Spinal cord (tissue), 10 donors: ENCODE measurements at places on chromosomes 12 and 14.

DNA sequence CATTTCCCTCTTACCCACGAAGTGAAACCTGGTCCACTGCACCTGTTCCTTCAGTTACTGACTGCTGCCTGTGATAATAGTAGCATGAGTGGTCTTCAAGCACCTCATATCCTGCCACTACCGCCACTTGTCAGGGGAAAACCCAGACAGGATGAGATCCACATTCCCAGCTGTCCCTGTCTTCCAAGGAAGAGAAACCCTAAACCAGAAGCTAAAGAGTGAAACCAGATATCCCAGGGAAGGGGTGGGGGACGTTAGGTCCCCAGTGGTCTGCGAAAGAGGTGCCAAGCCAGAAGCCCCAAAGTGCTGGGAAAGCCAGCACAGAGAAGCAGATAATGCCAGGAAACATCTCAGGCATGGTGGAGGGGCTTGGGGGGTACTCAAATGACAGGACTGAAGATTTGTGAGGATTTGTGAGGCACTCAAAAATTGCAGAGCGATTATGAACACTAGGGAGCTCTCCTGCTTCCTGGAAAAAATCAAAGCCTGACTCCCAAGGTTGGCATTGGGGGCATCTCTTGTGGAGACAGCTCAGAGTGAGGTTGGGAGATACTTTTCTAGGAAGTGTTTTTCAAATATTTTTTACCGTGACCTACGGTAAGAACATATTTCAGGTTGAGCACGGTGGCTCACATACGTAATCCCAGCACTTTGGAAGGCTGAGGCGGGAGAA, 77.9 kb downstream of the TMEM30B start:
- H3K36me3 ChIP-seq: no peaks in the 10 kb centered on the region
- H3K27me3 ChIP-seq: no peaks in the 10 kb centered on the region
- H3K27ac ChIP-seq: no peak overlapping the region
- no peak for DNase-seq

DNA sequence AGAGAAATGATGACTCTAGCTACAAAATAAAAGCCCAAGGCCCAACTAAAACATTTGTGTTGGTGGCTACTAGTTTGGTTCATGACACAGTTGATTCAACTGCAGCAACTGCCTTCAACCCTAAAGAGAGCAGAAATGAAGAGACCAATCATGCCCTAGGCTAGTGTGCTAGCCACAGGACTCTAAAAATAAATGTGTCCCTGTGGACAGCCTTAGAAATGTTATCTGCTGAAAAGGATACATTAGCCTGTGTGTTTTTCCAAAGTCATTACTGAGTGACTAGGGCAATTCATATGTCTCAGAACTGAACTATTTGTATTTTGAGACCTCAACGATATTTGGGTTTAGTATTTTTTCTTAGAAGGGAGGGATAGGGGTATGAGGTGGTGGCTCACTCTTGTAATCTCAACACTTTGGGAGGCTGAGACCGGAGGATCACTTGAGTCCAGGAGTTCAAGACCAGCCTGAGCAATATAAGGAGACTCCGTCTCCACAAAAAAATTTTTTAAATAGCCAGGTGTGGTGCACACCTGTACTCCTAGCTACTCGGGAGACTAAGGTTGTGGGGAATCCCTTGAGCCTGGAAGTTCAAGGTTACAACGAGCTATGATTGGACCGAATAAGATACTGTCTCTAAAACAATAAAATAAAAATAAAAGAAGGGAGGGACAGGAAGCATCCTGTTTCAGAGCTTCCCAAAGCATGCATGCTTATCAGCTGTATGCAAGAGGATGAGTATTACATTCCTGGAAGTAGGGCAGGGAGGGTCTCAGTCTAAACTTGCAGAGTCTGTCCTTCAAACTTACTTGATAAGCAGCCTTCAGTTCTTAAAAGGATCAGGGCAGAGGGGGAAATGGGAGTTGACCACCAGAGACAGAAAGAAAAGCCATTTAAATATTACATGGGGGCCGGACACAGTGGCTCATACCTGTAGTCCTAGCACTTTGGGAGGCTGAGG, 29.6 kb upstream of the NAP1L1 start:
- H3K36me3 ChIP-seq: no peaks in the 10 kb centered on the region
- no peak overlapping the region for H3K4me3 ChIP-seq
- H3K27ac ChIP-seq: no peak overlapping the region
- no peaks in the 10 kb centered on the region for H3K27me3 ChIP-seq
- no peaks in the 10 kb centered on the region for H3K4me1 ChIP-seq

DNA sequence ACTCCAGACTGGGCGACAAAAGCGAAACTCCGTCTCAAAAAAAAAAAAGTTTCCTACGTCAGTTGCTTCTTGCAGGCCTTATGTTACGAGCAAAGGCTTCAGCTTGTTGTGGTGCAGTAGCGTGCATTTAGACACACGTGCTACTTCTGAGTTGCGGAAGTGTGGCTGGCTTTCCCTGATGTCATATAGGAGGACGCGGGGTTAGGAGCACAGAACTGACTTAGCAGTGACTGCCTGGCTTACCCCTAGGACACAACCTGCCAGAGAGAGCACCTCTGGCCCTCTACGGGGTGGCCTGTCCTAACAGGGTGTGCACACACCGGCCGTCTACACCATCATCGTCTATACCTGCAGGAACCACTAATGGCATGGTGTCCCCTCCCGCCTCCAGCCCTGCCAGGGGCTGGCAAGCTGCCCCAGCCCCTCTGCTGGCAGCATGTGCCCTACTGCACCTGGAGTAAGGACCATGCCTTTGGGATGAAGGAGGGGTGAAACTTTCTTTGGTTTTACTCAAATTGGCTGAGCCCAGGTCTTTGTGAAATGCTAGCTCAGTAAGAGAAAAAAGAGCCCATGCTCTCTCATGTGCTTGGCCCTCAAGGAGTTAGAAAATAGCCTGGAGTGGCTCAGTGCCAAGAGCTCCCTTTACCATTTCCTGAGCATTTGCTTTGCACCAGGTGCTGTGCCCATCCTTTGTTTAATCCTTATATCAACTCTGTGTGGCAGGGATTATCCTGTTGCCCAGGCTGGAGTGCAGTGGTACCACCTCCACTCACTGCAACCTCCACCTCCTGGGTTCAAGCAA, 1.7 kb upstream of the GPR68 start:
- no peak for DNase-seq
- no peak overlapping the region for H3K4me3 ChIP-seq
- H3K36me3 ChIP-seq: no peaks in the 10 kb centered on the region
- no peak overlapping the region for H3K27ac ChIP-seq
- H3K4me1 ChIP-seq: peaks cover 32% of the 10 kb centered on the region

DNA sequence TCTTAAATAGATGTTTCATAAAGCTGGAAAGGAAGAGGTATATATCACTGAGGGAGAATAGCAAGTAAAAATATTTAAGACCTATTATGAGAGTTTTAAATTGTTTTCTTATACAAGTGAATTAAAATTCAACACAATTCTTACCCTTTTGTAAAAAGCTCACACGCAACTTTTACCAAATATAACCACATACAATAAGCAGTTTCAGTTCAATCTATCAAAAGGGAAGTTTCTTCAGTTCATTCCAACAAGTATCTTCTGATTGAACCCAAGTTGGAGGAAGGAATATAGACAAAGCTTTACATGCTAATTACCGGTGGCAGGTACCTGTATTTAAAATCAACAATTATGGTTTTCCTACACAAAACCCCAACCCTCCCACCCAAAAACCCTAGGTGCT, 41.1 kb downstream of the GTF2A1 start:
- no peaks in the 10 kb centered on the region for H3K36me3 ChIP-seq
- H3K27me3 ChIP-seq: no peaks in the 10 kb centered on the region
- no peak for DNase-seq
- no peak overlapping the region for H3K27ac ChIP-seq
- H3K4me1 ChIP-seq: no peaks in the 10 kb centered on the region
- no peak overlapping the region for H3K4me3 ChIP-seq

DNA sequence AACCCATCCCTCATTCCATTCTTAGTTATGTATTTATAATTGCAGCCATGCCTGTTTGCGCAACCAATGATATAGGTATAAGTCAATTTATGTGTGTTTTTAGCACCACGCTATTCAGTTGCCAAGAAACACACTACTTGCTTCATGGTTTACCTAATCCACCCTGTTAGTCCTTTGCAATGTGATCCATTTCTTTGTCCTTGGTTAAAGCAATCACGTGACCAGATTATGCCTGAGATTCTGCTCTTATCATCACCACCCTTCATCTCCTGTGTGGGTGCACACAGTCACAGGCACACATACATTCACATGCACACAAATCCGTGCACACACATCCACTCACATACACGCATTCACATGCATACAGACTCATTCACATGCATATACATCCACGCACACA, 52.3 kb upstream of the KCNA5 start:
- DNase-seq: no peak
- H3K27me3 ChIP-seq: peaks cover 4% of the 10 kb centered on the region
- H3K4me1 ChIP-seq: peaks cover 7% of the 10 kb centered on the region
- no peaks in the 10 kb centered on the region for H3K36me3 ChIP-seq

- peaks cover 3% of the 10 kb centered on the region for H3K36me3 ChIP-seq
- no peak for DNase-seq
- no peak overlapping the region for H3K27ac ChIP-seq
- H3K27me3 ChIP-seq: no peaks in the 10 kb centered on the region
- H3K4me1 ChIP-seq: no peaks in the 10 kb centered on the region
- H3K4me3 ChIP-seq: no peak overlapping the region
Observed at GRCh38 chr12:68324531-68324930, 7.6 kb downstream of the MDM1 start.

- no peaks in the 10 kb centered on the region for H3K4me1 ChIP-seq
- no peaks in the 10 kb centered on the region for H3K27me3 ChIP-seq
- no peak overlapping the region for H3K4me3 ChIP-seq
- H3K36me3 ChIP-seq: no peaks in the 10 kb centered on the region
- H3K27ac ChIP-seq: no peak overlapping the region
Observed at GRCh38 chr12:31772186-31772585, 43.4 kb upstream of the AMN1 start.

DNA sequence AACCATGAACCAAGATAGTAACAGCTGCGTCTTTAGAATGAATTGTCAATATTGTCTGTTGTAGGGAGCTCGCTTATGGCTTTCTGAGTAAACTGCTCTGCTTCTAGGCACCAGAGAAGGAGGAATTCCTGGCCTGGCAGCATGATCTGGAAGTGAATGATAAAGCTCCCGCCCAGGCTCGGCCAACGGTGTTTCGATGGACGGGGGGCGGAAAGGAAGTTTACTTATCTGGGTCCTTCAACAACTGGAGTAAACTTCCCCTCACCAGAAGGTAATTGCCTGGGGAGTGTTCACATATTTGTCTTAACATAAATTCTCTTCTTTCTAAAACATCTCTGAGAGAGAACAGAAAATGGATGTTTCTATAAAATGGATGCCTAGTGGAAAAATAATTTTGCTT, 4.3 kb downstream of the PRKAB1 start:
- no peaks in the 10 kb centered on the region for H3K27me3 ChIP-seq
- DNase-seq: no peak
- peaks cover 50% of the 10 kb centered on the region for H3K36me3 ChIP-seq
- peaks cover 9% of the 10 kb centered on the region for H3K4me1 ChIP-seq

- peaks cover 16% of the 10 kb centered on the region for H3K4me1 ChIP-seq
- H3K4me3 ChIP-seq: peak overlapping the region; percentile 26
- no peak overlapping the region for H3K27ac ChIP-seq
Observed at GRCh38 chr12:3752096-3752709, 706 bp downstream of the CRACR2A start.

DNA sequence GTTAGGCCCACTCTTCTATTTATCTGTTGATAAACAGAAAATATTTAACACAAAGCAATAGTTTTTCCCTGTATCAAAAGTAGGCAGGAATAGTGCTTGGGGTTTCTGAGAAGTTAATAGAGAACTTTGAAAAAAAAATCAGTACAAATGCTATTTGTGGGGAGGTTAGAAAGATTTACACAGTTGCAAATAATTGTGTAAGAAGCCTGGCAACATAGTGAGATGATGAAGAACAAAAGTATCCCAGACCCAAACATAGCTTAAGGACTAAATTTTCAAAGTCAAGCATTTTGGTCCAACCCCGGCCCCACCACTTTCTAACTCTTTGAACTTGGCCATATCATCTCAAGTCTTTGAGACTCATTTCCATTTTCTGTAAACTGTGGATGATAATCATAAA, 687.5 kb upstream of the TMEM132C start:
- no peak overlapping the region for H3K4me3 ChIP-seq
- H3K4me1 ChIP-seq: no peaks in the 10 kb centered on the region
- DNase-seq: no peak
- H3K27ac ChIP-seq: no peak overlapping the region
- H3K36me3 ChIP-seq: no peaks in the 10 kb centered on the region

DNA sequence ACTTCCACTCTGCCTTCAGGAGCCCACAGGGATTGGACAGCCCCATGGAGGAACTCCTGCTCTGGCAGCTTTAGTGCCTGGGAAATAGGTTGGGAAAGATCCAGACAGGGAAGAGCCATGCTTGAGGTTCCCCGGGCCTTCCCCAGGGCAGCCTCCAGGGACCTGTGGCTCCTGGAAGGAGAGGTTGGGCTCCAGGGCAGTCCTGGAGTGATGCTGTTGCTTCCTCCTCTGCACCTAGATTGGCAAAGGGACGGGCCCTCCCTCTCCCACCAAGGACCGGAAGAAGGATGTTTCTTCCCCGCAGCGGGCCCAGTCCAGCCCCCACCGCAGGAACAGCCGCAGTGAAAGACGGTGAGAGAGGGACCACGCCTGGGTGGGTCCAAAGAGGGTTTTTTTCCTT, 16.5 kb downstream of the VASH1 start:
- no peak overlapping the region for H3K4me3 ChIP-seq
- H3K27me3 ChIP-seq: no peaks in the 10 kb centered on the region
- peaks cover 95% of the 10 kb centered on the region for H3K36me3 ChIP-seq
- no peak overlapping the region for H3K27ac ChIP-seq
- H3K4me1 ChIP-seq: peaks cover 82% of the 10 kb centered on the region

DNA sequence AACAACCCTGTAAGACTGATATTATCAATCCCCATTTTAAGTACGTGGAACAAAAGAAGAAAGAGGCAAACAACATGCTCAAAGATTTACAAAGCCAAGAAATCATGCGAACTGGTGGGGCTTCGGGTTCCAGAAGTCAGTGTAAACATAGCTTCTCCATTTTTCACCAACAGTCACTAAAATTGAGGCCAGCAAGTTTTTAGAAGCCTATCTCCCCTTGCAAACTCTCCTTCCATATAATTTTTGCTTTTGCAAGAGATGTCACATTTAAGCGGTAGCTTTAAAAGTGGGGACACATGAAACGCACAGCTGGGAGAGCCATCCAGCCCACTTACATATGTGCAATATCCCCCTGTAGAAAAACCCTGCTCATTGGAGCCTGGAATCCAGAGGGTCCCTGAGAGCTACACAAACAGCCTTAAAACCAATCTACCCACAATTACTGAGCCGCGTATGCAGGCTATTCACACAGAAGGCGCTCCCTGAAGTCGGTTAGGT, 797 bp downstream of the SLC11A2 start:
- peak; percentile 40 for DNase-seq
- peaks cover 2% of the 10 kb centered on the region for H3K36me3 ChIP-seq
- peaks cover 18% of the 10 kb centered on the region for H3K4me1 ChIP-seq
- peak overlapping the region; percentile 96 for H3K27ac ChIP-seq
- H3K27me3 ChIP-seq: no peaks in the 10 kb centered on the region
- H3K4me3 ChIP-seq: peak overlapping the region; percentile 84
